Breast epithelium (tissue), 4 donors: ENCODE measurements at places on chromosomes 5 and 9.

DNA sequence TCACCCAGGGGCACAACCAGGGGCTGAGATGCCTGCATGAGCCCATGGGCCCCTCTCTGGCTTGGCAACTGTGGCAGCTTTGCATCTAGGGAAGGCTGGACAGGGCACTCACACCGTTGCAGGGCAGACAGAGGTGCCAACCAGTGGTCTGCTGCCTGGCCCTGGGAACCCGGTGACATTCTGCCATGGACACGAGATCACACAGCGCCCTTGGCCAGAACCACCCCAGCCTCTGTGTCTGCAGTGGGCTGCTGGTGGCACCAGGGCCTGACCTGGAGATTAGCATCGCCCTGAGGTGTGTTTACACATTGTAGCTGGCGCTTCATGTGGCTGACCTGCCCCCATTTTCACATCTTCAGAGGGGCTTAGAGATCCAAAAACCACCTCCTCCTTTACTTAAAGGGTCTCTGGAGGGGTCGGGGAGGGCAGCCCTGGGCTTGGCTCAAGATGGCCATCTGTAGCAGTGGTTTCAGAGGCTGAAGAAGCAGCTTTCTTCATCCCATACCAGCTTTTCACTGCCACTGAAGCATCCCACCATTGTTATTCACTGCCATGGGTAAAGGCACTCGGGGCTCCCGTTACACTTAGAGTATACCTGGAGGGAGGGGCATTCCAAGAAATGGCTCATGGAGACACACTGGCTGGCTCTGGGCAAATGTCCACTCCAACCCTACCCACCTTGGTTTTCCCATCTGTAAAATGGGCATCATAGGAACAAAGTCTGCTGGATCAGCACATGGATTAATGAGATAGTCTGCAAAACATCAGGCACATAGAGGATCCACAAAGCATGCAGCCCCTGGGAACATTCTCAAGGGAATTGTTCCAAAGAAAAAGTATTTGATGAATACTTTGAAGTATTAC lies 11.4 kb downstream of the DCANP1 start:
- DNase-seq = no peak

DNA sequence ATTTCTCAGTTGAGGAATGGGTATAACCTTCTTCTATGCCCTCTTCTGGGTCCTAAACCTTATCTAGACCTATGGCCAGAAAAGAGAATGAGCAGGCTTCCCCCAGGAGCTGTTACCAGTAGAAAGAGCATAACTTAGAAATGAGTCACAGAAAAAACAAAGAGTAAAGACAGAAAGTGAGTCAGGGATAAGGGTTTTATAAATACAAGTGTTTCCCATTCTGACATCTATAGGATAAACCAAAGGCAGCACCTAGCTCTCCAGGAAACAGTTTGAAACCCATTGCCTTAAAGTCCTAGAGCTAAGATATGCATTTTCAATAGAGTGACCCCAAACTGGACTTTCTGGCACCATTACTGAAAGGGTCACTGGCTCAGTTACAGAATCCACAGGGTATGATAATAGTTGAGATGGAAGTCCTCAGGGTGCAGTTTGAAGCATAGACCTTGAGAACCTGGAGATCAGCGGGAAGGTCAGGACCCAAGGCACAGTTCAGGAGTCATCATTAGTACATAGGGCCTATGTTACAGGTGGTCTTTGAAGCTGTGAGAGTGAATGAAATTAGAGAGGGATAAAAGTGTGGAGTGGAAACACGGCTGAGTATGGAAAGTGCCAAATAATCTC lies 42.7 kb upstream of the LIFR start:
- DNase-seq = no peak

DNA sequence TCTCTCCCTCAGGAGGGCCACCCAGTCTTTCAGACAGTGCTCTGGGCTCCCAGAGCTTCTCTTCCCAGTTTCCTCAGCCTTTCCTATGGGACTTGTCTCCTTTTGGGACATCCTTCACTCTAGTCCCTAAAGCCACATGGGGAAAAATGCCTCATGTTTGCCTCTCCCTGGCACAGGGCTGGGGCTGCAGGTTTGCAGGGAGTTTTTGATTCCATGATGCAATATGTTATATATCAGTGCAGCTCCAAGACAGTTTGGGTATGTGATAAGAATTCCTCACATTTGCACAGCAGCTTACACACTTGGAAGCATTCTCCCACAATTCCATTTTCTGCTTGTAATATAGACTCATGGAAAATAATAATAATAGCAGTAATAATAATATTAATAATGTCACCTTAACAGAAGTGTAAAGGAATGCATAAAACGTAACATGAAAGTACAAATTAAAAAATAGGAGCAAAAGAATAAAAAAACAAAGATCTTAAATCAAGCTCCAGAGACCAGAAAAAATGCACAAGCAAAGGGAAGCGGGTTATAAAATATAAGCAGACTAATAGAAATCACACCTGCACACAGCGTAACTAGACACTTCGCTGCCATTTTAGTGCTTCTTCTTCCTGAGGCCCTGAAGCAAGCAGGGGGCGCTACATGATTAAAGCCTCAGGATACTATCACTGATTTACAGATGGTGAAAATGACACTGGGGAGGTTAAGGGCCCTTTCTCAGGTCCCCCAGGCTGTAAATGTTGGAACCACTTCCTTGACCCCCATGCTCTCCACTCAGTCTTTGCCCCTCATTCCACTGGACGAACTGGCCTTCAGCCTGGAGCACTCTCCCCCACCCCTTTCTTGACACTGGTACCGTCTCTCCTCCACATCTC lies 70.0 kb upstream of the IL17B start:
- DNase-seq = no peak

DNA sequence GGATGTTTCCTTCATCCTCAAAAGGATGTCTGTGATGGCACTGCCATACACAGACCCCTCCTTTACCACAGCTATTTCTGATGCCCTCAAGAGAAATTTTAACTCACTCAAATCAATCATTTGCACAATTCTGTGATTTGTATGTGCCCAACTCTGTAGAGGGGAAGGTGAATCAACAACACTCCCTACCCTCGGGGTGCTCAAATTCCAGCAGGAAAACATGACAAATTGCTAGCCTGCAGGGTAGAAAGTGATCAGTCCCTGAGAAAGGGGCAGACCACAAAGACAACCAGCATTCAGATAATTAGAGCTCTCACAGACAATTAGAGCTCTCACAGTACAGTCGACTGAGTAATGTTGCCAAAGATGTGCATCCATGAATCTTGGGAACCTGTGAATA lies 45.3 kb upstream of the FOXE1 start:
- no peak for DNase-seq

DNA sequence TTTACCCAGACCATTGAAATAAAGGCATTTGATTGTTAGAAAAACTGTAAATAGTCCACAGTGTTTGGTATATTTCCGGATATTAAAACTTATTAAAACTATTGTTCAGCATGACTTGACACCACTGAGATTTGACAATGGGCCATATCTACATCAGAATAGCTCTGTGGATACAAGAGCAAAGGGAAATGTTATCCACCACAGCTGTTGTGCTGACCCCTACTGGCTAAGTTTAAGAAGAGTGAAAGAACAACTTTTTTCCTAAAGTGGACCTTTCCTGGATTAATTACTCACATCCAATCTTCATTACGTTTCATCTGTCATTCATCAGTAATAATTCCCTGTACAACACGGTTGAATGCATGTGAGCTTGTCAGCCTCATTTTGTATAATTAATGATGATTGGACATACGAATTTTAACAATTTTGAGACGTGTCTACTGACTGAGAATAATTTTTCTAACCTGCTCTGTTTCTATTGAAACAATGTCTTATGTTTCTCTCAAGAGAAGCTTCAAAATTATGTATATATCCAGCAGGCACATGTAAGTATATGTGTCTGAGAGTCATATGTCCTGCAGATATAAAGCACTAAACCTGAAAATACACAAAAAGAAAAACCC lies 1952.6 kb downstream of the MAT2B start:
- no peak for DNase-seq
